ENCODE measurements at places on chromosomes 2 and 18. TPM values are rescaled to one million over a fixed set of nuclear protein-coding genes. Genes with fewer than 3 reads are reported as not detected.

The ASTL gene
- 17.5 TPM for total RNA-seq

The REG3A gene
- total RNA-seq, result not detected

GRCh38 chr18:60996326-60996725, 336.9 kb upstream of the CDH20 start:
- no peak for DNase-seq

GRCh38 chr2:179297927-179298326, 33.3 kb upstream of the SESTD1 start:
- DNase-seq, result no peak

- no peak for DNase-seq
Observed at GRCh38 chr2:24881623-24882022, 38.4 kb downstream of the ADCY3 start.
